ENCODE measurements at places on chromosomes 4 and X.

GRCh38 chr4:139223682-139224317 is 46.8 kb upstream of the ELF2 start:
- peak; percentile 85 for DNase-seq

GRCh38 chrX:24858004-24858746 is 157.6 kb downstream of the ARX start:
- peak; percentile 55 for DNase-seq

GRCh38 chr4:61909031-61909430 is 708.9 kb downstream of the ADGRL3 start:
- DNase-seq: no peak

DNA sequence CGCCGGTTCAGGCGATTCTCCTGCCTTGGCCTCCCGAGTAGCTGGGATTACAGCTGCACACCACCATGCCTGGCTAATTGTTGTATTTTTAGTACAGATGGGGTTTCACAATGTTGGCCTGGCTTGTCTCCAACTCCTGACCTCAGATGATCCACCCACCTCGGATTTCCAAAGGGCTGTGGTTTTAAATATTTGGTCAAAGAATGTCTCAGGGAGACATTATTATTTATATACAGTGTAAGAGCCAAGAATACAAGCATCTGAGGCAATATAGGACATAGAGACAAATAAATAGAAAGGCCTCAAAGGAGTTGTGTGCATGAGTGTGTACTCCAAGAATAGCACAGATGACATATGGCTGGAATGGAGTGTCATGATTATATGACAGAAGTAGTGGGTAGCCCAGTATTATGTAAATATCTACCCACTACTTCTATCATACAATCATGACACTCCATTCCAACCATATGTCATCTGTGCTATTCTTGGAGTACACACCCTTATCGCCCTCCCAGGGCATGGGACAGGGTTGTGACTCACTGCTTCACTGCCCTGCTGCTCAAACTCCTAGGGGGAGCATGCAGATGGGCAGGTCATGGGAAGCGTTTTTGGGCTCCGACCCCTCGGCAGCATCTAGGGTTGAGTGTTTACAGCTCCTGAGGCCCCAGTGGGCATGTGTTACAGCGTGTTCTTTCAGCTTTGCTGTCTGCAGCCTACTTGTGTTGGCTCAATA is 1649.8 kb upstream of the PCDH10 start:
- peak; percentile 81 for DNase-seq

GRCh38 chr4:6331018-6331417 is 61.4 kb downstream of the WFS1 start:
- peak; percentile 34 for DNase-seq

DNA sequence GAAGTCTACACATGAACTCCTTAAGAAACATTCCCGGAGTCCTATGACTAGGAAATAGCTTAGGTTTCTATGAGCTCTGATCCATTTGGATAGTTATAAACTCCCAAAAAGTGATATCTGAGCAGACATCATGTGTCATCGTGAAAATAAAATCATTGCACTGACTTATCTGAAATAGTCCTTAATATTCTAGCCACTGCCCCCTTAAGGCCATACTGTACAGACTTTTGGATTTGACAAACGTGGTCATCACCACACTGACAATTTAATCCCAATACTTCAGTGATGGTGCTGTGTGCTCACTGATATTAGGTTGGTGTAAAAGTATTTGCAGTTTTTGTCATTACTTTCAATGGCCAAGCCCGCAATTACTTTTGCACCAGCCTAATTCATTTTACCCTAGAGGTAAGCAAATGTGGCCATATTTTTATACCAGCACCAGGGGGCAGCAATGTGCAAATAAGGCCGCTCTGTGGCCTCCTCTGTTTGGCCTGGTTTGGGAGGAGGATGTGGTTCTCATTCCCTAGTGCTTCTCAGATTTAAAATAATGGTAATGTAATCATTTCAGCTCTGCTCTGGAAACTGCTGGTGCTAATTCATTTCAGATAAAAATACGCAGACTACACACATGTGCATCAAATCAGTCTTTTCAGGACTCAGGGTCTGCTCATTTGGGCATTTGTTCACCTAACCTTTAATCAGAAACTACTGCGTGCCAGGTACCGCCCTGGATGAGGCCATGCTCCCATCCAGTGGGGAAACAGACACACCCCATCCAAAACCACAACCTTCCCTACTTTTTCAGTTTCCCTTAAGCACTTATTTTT is 196.4 kb upstream of the C1QTNF7 start:
- DNase-seq: peak; percentile 88

- DNase-seq: no peak
These were observed 3.8 kb downstream of the MSN start for GRCh38 chrX:65671286-65671685.

DNA sequence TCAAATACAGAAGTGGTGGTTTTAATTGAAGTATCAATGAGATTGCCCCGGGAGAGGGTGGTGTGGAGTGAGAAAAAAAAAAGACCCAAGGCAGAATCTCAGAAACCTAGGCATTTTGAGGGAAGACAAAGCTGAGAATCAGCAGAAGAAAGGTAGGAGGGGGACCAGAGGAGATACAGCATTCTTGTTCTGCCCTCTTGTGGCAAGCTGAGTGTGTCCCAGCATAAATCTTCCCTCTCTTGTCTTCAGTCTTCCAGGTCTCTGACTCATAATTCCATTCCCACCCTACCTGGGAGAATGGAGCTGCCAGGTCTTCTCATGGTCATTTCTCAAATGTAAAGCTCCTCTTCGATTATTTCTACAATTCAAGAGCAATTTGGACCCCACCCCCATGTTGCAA is 32.7 kb upstream of the MAGED1 start:
- DNase-seq: peak; percentile 60

- no peak for DNase-seq
These were observed 34.4 kb downstream of the NEXMIF start for GRCh38 chrX:74890676-74891430.

GRCh38 chr4:212438-213188 is 88.3 kb downstream of the ZNF718 start:
- peak; percentile 90 for DNase-seq

GRCh38 chrX:107826238-107827029 is 768 bp downstream of the MID2 start:
- DNase-seq: peak; percentile 50

GRCh38 chr4:79013756-79014155 is 74.5 kb upstream of the PAQR3 start:
- no peak for DNase-seq

GRCh38 chrX:2552621-2553201 is 51.9 kb upstream of the DHRSX start:
- peak; percentile 12 for DNase-seq

- no peak for DNase-seq
These were observed 324.7 kb upstream of the CLNK start for GRCh38 chr4:11009281-11009680.

DNA sequence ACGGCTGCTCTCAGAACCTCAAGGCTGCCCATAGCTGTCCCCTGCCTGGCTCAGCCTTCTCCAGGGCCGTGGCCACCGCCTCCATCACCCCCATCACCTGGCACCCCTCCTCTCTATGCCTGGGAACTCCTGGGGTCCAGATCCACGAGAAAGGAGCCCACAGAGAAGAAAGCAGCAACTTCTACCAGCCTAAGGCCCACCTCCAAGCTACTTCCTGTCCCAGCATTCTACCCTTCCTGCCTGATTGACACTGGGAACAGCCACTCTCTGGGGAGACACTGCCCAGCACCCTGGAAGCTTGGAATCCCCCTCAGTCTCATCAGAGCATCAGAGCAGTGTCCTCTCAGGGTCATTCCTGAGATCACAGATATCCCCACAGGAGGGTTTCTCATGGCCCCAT is 36.9 kb upstream of the PROM1 start:
- DNase-seq: peak; percentile 2

DNA sequence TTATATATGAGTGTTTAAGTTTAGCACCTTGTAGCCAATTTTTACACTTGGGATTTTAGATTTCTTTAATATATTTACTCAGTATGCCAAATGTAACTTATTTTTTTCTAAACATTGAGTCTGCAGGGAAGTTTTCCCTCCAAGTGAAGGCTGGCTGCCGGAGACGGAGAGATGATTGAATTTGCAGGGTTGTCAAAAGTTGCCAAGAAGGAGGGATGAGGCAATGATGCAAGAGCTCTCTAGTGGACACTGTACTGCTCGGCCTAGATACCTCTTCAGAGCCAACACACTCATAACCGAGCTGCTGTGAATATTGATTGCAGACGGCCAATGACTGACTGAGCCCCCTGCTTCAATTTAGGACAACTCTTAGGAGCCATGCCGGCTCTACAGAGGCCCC is 318.6 kb upstream of the CASK start:
- DNase-seq: no peak

GRCh38 chr4:72568959-72569718 is at the start of gene ADAMTS3:
ADAMTS3 (minus strand) TSS chr4:72569221; CDS start chr4:72568762, 459 bp downstream.
- DNase-seq: peak; percentile 49

DNA sequence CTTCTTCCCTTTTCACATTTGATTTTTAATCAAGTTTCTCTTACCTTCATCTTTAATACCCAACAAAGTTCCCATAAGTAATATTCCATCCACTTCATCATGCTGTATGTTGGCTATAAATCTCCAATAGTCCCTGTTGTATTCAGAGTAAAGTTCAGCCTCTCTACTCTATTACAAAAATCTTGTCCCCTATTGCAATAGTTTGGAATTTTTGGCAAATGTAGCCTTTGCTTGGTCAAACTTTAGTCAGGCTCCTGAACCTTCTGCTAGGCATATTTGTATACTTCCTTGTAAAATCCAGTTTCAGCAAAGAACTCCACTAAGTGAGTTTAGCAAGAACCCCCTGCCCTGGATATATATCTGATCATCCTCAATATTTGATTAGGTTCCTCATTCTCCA is 54.0 kb upstream of the PACRGL start:
- DNase-seq: peak; percentile 15

GRCh38 chr4:151324752-151325110 is 674 bp downstream of the SH3D19 start:
- DNase-seq: peak; percentile 77

DNA sequence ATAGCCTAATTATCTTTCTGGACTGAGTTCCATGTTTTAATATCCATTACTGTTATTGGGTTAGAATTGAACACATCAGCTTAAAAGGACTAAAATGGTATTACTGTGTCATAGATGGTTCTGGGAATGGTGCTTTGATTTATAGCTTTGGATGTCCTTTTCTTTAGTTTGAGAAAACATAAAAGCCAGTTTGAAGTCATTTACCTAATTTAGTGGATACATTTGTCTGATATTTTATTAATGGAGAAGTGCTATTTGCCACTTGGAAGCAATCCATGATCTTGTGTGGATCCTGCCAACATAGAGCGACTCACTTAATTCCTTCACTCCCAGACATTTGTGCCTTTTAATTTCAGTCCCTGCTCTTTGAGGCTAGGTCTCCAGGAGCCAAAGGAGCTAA is 212.4 kb upstream of the PACRGL start:
- peak; percentile 21 for DNase-seq

DNA sequence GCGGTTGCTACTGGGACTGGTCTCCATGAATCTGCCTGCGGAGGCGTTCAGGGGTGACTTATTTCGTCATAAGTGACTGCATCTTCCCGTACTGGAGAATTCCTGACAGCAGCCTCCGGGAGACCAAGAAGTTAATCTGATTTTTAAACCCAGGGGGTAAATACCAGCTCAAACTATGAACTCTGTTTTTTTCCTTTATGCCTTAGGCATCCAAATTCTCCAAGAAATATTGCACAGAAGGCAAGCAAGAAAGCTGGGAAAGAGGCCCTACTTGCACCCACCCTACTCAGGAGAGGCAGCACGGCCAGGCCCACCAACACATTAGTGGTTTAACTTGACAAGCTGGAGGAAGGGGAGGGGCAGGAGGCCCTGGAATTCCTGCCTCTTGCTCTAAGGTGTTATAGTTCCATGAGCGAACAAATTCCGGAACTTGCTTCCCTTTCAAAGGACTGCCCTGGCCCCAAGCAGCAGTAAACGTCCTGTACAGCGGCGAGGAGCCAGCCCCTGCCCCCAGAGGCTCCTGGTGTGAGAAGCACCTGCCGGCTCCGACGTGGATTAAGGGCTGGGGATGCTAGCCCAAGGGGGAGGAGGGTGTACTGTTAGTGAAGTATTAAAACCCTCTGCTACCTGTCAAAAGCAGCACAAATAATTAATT is 177.2 kb downstream of the AFAP1 start:
- no peak for DNase-seq

GRCh38 chr4:105191621-105192210 is 45.0 kb downstream of the TET2 start:
- peak; percentile 57 for DNase-seq

All from fibroblast of mammary gland (primary cell).